ENCODE measurements at places on chromosomes 11 and 22.

- no peak for DNase-seq
Measured at GRCh38 chr11:117931331-117931950, 2.2 kb upstream of the TMPRSS13 start.

DNA sequence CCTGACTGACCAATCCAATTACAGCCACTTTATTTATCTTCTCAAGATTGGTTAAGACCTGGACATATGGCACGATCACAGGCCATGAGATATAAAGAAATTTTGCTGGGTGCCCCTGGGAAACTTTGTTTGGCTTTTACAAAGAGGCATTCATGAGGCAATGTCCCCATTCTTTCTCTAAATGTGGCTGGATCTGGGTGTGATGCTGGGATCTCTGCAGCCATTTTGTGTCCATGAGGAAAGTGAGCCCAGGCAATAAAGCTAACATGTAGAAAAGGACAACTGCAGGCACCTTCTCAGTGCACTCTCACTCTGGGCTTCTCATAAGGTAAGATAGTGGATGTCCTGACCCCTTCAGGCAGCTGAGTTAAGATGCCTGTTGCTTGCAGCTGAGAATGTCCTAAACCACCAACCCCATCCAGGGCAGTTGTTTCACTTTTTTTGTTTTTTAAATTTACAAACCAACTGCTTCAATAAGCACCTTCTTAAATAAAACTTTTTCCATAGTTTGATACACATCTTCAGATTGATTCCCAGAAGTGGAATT is 372.3 kb downstream of the MIAT start:
- no peak for DNase-seq

- no peak for DNase-seq
Measured at GRCh38 chr22:37167176-37167980, 17.7 kb upstream of the IL2RB start.

DNA sequence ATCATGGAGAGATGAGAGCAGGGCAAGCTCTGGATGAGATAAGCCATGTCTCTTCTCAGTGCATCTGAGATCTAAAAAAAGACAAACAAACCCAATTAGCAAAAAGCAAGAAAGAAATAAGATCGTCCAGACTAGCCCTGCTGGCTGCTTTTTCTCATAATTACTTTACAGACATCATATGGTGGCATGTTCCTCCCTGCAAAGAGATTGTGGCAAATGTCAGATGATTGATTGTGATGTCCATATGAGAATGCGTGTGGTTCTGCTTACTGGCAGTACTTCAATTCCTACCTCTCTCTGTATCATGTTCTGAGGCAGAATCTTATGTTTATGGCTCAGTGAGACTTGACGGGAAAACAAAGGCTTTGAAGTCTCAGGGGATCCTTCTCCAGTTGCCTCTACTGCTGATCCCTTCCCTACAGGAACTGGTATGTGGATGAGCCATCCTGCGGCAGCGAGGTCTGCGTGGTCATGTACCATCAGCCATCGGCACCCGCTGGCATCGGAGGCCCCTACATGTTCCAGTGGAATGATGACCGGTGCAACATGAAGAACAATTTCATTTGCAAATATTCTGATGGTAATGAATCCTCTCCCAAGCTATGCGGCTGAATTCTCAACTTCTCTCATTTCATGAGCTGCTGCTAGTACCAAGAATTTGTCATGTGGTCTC is 8.8 kb downstream of the LAYN start:
- no peak for DNase-seq

GRCh38 chr11:3164138-3164551 is 965 bp downstream of the OSBPL5 start:
- DNase-seq: no peak

- no peak for DNase-seq
Measured at GRCh38 chr22:23258826-23259170, 78.5 kb downstream of the BCR start.

- no peak for DNase-seq
Measured at GRCh38 chr22:46758867-46759290, 3.6 kb upstream of the TBC1D22A start.

- no peak for DNase-seq
Measured at GRCh38 chr11:11923828-11924227, 82.1 kb downstream of the USP47 start.

GRCh38 chr11:46381048-46381818 is at the start of gene MDK:
Gene MDK, plus strand, starts transcription at chr11:46381669. Its CDS starts 389 bp downstream, at chr11:46382058.
- no peak for DNase-seq

- DNase-seq: no peak
Measured at GRCh38 chr11:55949330-55949729, 13.1 kb upstream of the OR5I1 start.

GRCh38 chr22:50474710-50475651 is at the start of gene SBF1:
Gene SBF1, minus strand, starts transcription at chr22:50475035. Its CDS starts 195 bp downstream, at chr22:50474840.
- DNase-seq: peak; percentile 83

- no peak for DNase-seq
Measured at GRCh38 chr11:14645015-14645912, 1.7 kb downstream of the PDE3B start.

DNA sequence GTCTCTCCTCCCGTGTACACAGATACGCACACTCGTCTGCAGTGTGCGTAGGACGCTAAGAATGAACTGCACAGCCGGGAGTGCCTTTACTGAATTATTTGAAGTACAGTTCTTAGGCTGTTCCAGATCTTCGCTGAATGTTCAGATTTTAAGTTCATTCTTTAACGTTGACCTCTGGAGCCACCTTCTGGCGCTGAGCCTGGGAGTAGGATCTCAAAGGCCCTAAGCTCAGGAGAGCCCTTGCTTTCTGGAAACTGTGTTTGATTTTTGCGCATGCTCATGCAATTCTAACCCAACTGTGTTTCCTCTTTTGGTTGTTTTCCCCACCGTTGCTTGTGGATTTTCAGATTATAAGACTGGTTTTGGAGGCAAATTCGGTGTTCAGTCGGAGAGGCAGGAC is 22.8 kb downstream of the CTTN start:
- no peak for DNase-seq

GRCh38 chr11:47514825-47515647 is 37.9 kb downstream of the CELF1 start:
- no peak for DNase-seq

DNA sequence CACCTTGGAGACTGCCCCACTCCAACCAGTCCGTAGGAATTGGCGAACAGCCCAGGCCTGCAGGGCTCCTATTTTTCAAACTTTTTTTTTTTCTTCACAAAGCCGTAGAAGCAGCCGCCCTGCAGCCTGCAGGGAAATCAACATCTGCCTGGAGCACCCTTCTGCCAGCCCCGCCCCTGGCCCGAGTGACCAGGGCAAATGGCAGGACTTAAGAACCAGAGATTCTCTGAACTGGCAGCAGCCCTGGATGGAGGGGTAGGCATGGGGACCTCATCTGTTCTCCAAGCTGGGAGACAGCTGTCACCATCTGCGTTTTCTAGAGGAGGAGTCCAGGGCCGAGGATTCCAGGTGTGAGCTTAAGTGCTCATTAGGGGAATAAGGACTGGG is 5.6 kb downstream of the SCN2B start:
- DNase-seq: no peak

DNA sequence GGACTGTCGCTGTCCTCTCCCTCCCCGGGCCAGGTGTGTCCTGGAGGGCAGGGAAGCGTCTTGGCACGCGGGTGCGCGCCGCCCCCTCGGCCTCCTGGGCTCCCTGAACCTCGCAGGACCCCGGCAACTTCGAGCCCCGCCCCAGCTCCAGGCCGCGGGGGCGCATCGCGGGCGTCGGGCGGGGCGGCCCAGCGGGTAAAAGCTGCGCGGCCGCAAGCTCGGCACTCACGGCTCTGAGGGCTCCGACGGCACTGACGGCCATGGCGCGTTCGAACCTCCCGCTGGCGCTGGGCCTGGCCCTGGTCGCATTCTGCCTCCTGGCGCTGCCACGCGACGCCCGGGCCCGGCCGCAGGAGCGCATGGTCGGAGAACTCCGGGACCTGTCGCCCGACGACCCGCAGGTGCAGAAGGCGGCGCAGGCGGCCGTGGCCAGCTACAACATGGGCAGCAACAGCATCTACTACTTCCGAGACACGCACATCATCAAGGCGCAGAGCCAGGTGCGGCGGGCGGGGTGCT is at the start of gene CST6:
Gene CST6, plus strand, starts transcription at position 224 of the 519 bp plus-strand sequence. Its CDS starts 37 bp downstream, at position 261.
- DNase-seq: no peak

GRCh38 chr11:12137005-12137690 is 26.8 kb downstream of the MICAL2 start:
- DNase-seq: no peak

DNA sequence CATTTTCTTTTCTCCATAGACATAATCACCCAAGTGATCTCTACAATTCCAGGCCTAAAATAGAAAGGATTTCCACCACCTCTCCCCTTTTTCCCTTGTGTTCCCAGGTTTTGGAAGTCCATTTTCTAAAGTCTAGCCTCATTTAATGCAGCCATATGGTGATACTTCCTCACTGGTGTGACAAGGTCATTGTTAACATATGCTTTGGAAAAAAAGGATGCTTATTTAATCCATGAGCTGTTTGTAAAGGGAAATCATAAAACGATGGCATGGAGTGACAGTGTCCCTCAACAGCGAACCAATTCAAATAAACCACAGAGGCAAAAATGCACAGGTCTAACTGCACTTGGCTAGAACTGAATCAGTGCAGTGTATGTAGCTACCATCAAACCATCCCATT is 26.6 kb downstream of the GRIA4 start:
- no peak for DNase-seq

DNA sequence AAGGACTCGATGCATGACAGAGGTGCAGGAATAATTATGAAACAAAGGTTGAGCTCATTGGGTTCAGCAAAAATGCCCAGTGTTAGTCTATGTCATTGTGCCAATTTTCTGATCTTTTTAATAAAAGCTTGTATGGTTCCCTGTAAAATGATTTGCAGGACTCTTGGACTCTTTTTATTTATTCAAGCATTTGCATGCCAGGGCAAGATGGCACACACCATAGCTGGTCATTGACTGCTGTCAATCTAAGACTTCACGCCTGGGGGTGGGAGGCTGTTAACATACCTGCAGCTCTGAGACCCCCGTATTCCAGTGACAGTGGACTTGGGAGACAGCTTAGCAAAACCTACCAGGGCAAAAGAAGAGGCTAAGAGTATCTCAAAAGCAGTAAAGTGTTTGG is 32.0 kb upstream of the ANO1 start:
- DNase-seq: no peak

GRCh38 chr11:57160665-57161064 is 21.1 kb upstream of the LRRC55 start:
- no peak for DNase-seq

DNA sequence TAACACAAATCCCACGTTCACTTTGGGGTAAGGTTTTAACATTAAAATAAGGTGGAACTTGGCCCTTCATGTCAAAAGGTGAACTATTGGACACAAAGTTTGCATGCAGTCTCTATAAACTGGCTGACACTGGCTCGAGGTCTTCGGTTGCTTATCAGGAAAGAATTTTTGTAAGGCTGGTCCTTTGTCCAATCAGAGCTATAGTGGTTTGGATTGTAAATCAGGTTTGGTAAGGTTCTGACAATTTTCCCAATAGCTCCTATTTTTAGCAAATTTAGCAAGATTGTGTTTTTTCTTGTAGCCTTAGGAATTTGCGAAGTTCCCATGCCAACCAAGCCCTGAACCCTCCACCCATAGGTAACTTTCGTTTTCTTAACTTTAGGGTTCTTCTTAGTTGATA is 17.6 kb upstream of the MED17 start:
- DNase-seq: no peak

DNA sequence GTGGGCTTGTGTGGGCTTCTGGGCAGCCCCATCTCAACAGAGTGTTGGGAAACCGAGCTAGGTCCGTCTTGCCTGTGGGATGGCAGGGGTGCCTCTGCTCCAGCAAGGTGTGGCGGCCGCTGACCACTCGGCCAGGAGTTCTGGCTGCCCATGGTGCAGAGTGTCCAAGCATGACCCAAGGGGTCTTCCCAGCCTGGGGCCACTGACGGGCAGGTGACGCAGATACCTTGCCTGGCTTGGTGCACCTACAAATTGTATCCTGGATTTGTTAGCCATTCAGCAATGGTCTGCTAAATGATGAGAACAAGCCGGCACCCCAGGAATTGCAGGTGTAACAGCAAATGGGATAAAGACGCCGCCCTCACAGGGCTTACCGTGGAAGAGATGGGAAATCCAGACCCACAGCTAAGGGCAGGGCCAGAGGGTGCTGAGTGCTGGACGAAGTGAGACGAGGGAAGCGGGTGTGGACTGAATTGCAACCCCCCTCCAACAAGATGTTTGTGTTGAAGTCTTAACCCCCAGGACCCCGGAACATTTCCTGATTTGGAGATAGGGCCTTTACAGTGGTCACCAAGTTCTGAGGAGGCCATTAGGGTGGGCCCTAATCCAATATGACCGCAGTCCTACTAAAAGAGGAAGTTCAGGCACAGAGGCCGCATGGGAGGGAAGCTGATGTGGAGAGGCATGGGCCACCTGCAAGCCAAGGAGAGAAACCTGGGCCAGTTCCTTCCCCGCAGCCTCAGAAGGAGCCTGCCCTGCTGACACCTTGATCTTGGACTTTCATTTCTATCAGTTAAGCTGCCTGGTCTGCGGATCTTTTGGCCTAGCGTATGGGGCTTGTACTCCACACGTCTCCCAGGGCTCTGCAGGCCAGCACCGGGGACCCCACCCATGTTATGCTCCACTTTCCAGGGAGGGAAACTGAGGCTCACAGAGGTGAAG is 45.2 kb upstream of the LINC01488 start:
- DNase-seq: no peak

DNA sequence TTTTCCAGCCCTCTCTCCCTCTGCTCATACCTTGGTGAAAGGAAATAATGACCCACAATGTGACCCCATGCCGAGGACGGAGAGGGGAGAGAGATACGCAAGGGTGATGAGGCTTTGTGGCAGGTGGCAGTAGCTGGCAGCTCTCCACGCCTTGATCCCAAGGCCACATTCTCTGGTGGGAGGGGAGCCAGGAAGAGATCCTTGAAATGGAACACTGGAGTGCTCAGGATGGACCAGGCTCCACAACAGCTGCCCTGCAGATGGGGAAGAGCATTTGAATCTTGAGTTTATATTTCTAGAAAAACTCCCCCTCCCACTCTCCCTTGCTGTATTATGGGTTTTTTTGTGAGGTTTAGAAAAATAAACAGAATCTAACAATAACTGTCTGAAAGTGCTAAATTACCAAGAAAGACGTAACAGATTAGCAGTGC is 61.6 kb upstream of the CDON start:
- no peak for DNase-seq

DNA sequence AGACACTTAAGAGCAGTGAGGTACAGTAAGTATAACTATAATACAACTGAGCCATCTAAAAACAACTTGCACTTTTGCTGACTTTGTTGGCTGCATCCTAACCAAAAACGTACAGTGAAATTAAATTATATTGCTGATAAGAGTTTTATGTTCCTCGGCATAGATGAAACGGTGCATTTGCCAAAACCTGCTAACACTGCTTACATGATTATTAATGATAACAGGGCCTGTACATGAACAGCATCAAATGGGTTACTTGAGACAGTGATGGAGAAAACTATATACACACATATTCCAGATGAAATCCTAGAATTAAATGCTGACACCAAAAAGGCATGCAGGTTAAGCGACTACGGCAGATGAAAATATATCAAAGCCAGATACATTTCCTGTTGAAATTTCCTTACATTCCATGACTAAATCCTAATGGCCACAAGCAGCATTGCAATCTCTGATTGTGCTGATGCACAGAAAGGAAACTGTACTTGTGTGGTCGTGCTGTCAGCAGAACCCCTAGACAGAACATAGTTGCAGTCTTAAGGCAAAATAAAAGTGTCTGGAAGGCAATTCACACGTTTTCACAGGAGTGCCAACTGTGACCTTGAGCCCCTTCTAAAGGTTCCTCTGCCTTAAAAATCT is 143.9 kb downstream of the CADM1 start:
- no peak for DNase-seq
